ENCODE measurements at places on chromosomes 3 and 15.

GRCh38 chr3:195893044-195893395 lies 15.3 kb downstream of the TNK2 start:
- DNase-seq = no peak

- no peak for DNase-seq
Observed at GRCh38 chr3:195098741-195099525, 172.0 kb downstream of the XXYLT1 start.

DNA sequence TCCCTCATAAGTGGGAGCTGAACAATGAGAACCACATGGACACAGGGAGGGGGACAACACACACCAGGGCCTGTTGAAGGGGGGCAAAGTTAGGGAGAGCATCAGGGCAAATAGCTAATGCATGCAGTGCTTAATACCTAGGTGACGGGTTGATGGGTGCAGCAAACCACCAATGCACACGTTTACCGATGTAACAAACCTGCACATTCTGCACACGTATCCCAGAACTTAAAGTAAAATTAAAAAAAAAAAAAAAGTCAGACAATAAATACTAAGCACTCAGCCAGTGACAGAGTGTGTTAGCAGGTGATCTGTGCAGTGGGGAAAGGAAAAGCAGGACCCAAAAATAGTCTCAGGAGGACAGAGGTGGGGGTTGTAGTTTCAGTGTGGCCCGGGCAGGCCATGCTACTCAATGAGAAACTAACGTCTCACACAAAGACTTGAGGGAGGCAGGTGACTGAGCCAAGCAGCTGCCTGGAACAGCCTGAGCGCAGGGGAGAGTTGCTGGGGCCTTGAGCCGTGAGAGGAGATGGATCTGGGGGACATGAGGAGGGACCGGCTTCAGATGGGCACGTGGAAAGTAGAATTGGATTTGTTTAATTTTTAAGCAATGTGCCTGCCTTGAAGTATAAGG lies 18.4 kb downstream of the ANKDD1A start:
- DNase-seq = no peak

DNA sequence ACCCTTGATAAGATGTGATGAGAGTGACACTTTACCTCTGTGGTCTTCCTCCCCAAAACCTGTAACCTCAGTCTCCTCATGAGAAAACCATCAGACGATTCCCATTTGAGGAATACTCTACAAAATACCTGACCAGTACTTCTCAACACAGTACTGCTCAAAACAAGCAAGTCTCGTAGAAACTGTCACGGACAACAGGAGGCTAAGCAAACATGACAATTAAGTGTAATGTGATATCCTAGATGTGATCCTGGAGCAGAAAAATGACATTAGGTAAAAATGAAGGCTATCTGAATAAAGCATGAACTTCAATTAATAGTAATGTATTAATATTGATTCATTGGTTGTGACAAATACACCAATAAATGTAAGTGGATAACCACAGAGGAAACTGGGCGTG lies 113.6 kb downstream of the CACNA2D3 start:
- no peak for DNase-seq

DNA sequence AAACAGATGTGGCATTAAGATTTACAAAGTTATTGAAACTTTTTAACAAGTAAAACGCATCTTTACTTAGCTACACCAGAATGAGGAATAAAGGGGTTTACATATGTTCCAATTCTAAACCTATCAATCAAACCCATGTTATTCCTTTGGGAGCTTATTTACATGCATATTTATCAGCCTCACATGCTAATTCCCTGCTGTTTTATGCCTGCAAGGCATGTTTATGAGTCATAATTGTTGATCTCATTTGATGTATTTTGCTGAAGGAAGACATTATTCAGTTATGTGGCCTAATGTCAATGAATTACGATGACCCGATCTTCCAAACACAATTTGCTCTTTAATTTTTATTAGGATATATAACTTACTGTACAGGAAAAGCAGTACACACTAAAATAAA lies 272.9 kb downstream of the TBC1D5 start:
- no peak for DNase-seq
